ENCODE measurements at places on chromosomes 4 and X. TPM values are rescaled to one million over a fixed set of nuclear protein-coding genes. Genes with fewer than 3 reads are reported as not detected.

The NAA11 gene
- total RNA-seq: not detected

The NXF2B gene
- not detected for total RNA-seq

The ADGRL3 gene
- 0.02 TPM for total RNA-seq

The CENPVL2 gene
- total RNA-seq: not detected

The CFAP299 gene
- total RNA-seq: not detected

The CT83 gene
- total RNA-seq: not detected

The LUZP4 gene
- not detected for total RNA-seq

The MTNR1A gene
- 0.35 TPM for total RNA-seq

The PPEF2 gene
- not detected for total RNA-seq

The STBD1 gene
- total RNA-seq: 10.1 TPM

The NCAPG gene
- 22.6 TPM for total RNA-seq

The MBNL3 gene
- total RNA-seq: not detected

The ENPP6 gene
- not detected for total RNA-seq

The ADH6 gene
- total RNA-seq: 0.05 TPM

The TRAM1L1 gene
- 0.40 TPM for total RNA-seq

The SPATA4 gene
- total RNA-seq: 0.19 TPM

The SORCS2 gene
- total RNA-seq: 4.6 TPM

The PNCK gene
- 0.13 TPM for total RNA-seq

The IL2RG gene
- 0.15 TPM for total RNA-seq

The BEX5 gene
- total RNA-seq: not detected

The ITGB1BP2 gene
- 0.88 TPM for total RNA-seq

The FREM3 gene
- total RNA-seq: not detected

The SYN1 gene
- total RNA-seq: 0.21 TPM

The FAM47A gene
- not detected for total RNA-seq

The THAP9 gene
- total RNA-seq: 1.1 TPM

The POF1B gene
- total RNA-seq: 2.5 TPM

The USP9X gene
- 29.5 TPM for total RNA-seq

The AKAP14 gene
- not detected for total RNA-seq

The MGARP gene
- total RNA-seq: 0.69 TPM

The STAP1 gene
- total RNA-seq: not detected

The BCAP31 gene
- 350 TPM for total RNA-seq

All from A549 treated with GW870086 at 1 μM for 4 hours (cell line).